T-cell (primary cell): ENCODE measurements at places on chromosomes 2 and 18.

- no peaks in the 10 kb centered on the region for H3K4me1 ChIP-seq
- H3K36me3 ChIP-seq = no peaks in the 10 kb centered on the region
- no peak overlapping the region for H3K27ac ChIP-seq
- DNase-seq = no peak
These were observed 70.7 kb downstream of the CYB5A start for GRCh38 chr18:74221081-74221480.

DNA sequence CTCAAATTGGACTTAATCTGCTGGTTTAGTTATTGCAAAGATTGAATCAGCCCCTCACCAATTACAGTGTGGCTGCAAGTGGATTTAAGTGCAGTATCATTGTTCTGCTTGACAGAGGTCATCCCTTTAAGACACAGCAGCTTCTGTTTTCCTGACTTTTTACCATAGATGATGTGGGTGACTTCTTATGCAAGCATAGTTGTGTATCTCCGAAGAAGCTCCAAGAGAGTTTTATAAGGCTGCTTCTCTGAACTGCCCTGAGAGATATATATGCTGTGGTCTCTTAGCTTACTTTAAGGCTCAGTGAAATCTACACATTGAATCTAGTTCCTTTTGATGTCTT, 3.5 kb downstream of the TRIB2 start:
- DNase-seq = no peak
- peaks cover 11% of the 10 kb centered on the region for H3K36me3 ChIP-seq
- peaks cover 38% of the 10 kb centered on the region for H3K4me1 ChIP-seq

GRCh38 chr2:237639836-237640220, 12.4 kb downstream of the LRRFIP1 start:
- no peak for DNase-seq
- H3K36me3 ChIP-seq = no peaks in the 10 kb centered on the region

- H3K4me1 ChIP-seq = peaks cover 18% of the 10 kb centered on the region
- H3K27ac ChIP-seq = peak overlapping the region; percentile 61
- peak overlapping the region; percentile 67 for H3K4me3 ChIP-seq
- no peaks in the 10 kb centered on the region for H3K36me3 ChIP-seq
These were observed 71.2 kb downstream of the PLB1 start for GRCh38 chr2:28567061-28567471.

GRCh38 chr2:237254369-237254861, 159.5 kb downstream of the COL6A3 start:
- H3K4me3 ChIP-seq = no peak overlapping the region
- DNase-seq = no peak
- no peaks in the 10 kb centered on the region for H3K4me1 ChIP-seq

DNA sequence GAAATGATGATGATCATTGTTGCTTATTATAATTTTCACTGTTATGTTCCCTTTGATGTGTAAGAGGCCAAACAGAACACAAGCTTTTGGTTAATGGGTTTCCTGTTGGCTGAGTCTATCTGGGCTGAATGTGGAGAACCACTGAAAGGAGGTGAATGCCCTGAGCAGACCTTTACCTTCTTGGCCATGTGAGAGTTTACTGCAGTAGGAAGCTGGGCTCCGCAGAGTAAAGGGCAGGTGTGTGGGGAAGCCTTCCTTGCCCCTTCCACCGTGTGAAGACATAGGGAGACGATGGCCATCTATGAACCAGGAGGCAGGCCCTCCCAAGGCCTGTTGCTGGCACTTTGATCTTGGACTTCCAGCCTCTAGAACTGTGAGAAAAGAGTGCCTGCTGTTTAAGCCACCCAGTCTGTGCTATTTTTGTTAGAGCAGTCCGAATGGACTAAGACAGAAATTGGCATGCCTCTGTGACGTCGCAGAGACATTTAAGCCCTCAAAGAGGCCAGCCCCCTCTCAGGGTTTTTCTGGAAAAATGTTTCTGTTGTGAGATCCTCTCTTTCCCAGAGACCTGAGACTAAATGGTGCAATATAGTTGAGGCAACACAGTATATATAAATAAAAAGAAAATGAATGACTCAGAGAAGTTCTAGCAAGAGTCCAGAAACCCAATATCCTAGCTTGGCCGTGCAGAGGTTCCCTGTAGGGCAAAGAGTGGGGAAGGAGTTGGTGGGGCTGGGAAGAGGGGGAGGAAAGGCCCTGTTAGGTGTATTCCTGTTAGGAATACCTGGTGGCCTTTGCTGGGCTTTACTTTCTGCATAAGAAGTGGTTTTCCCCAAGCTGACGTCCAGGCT, 121.9 kb upstream of the LGALSL start:
- H3K27ac ChIP-seq = no peak overlapping the region
- DNase-seq = no peak
- no peaks in the 10 kb centered on the region for H3K36me3 ChIP-seq
- H3K4me1 ChIP-seq = peaks cover 22% of the 10 kb centered on the region

DNA sequence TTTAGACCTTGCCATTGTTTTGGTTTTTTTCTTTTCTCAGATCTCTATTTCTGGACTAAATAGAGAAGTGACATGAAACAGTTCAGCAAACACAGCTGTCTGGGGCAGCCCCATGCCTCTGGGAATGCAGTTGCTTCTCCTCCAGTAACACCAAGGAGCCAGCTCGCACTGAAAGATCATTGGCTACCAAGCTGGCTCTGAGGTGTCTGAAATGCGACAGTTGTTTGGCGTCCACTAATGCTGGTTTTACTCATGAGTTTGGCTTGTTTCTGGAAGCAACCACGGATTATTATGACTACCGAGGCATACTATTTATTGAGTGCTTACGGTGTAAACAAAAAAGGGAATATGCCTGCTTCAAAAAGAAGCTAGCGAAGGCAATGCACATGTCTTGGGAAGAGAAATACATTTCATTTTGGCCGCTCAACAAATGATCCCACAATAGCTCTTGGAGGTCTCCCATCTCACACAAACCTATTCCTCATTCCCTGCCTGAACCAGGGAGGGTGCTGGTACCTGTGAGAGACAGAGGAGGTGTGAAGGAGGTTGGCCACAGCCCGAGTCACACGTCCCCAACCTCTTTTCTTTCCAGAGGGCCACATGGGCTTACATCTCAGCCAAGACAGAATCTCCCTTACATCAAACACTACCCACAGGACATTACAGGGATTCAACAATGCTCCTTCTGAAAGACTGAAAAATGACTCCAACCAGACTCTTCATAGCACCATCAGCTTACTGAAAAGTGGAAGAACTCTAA, 37.5 kb upstream of the NEB start:
- H3K27me3 ChIP-seq = no peaks in the 10 kb centered on the region
- H3K4me3 ChIP-seq = no peak overlapping the region
- no peak overlapping the region for H3K27ac ChIP-seq
- H3K4me1 ChIP-seq = peaks cover 6% of the 10 kb centered on the region

DNA sequence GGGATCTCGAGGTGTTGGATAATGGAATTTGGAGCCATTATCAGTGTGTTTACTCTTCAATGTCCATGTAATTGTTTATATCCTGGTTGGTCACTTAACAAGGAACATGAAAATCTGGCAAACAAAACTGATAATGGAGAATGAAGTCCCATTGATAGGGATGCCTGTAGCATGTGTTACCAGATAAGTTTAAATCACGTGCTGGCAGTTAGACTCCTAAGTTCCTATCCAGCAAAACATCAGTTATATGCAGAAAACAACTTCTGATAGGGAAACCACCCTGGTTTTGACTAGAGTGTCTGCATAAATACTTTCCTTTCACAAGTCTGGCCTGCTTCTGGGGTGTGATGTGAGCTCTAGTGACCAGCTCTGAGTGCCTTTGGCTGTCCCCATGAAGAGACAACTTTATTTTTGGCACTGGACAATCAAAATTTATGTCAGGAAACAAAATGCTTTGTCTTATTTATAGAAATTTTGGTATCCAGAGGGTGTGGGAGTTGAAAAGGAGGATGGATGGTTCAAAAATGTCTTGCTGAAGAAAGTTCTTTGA, 82.0 kb downstream of the FHOD3 start:
- no peaks in the 10 kb centered on the region for H3K4me1 ChIP-seq
- no peak overlapping the region for H3K4me3 ChIP-seq
- DNase-seq = no peak
- no peak overlapping the region for H3K27ac ChIP-seq

- no peak for DNase-seq
- H3K4me1 ChIP-seq = no peaks in the 10 kb centered on the region
- no peak overlapping the region for H3K27ac ChIP-seq
- no peaks in the 10 kb centered on the region for H3K27me3 ChIP-seq
- H3K4me3 ChIP-seq = no peak overlapping the region
These were observed 45.5 kb downstream of the TWSG1 start for GRCh38 chr18:9380101-9380500.

DNA sequence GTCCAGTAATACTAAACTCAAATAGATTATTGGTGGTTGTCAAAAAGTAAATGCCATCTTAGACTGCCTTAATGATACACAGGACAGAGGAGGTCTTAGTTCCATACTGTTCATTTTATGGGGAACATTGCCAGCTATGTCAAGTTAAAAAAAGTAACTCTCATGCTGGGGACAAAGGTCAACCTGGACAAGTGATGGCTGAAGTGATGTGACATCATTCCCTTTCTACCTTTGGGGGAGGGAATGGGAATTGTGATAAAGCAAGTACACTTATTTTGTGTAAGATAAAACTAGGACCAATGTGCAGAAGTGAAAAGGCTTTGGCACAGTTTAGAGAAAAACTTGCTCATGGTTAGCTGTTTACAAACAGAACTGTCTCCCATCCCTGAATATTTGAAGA, 24.0 kb upstream of the SNORC start:
- no peak overlapping the region for H3K4me3 ChIP-seq
- H3K27me3 ChIP-seq = no peaks in the 10 kb centered on the region
- no peak for DNase-seq

- DNase-seq = no peak
- no peak overlapping the region for H3K4me3 ChIP-seq
- H3K27me3 ChIP-seq = no peaks in the 10 kb centered on the region
- H3K4me1 ChIP-seq = peaks cover 3% of the 10 kb centered on the region
These were observed 55.0 kb downstream of the PLEKHM3 start for GRCh38 chr2:207970147-207970825.

DNA sequence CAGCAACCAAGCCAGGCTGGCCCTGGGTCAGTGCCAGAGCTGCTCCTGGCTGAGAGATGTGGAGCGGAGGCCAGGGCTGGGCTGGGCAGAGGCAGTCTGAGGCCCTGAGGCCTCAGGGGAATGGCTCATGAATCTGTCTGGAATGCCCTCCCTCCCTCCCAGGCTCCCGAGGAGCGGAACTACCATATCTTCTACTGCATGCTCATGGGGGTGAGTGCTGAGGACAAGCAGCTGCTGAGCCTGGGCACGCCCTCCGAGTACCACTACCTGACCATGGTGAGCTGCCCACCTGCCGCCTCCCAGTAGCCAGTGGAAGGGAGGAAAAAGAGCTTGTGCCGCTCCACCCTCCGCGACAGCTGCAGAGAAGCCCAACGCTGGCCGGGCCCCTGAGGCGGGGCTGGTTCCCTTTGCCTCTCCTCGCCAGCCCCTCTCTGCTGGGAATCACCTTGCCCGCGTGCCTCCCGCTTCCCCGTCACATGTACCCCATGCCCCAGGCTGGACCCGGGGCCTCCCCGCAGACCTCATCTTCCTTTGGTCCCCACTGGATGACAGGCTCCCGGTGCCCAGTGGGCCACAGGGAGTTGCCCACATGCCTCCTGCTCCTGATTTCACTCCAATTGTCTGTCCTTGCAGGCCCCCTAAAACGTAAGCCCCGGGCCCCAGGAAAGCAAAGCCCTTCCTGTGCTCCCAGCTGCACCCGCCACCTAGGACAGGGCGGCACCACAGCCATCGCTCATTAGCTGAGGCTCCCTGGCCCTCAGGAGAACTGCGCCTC, 41.1 kb downstream of the MYO7B start:
- H3K4me3 ChIP-seq = no peak overlapping the region
- H3K36me3 ChIP-seq = no peaks in the 10 kb centered on the region
- H3K27ac ChIP-seq = no peak overlapping the region
- H3K27me3 ChIP-seq = peaks cover 32% of the 10 kb centered on the region

DNA sequence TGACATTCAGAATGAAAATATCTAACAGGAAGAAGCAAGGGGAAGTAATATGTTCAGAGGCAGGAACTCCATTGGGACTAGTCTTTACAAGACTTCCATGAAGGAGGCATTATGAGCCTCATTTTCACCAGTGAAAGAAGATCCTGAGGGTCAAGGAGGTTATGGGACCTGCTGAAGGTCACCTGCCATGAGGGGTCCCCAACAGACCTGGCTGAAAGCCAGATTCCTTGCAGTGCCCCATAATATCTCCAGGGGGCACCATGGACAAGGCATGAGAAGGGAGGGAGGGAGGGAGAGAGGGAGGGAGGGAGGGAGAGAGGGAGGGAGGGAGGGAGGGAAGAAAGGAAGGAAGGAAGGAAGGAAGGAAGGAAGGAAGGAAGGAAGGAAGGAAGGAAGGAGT, 27.9 kb downstream of the XDH start:
- no peak overlapping the region for H3K4me3 ChIP-seq
- H3K27ac ChIP-seq = no peak overlapping the region
- H3K36me3 ChIP-seq = no peaks in the 10 kb centered on the region
- DNase-seq = no peak
- H3K27me3 ChIP-seq = no peaks in the 10 kb centered on the region

- no peak overlapping the region for H3K4me3 ChIP-seq
- H3K27me3 ChIP-seq = no peaks in the 10 kb centered on the region
- no peak for DNase-seq
- H3K27ac ChIP-seq = no peak overlapping the region
- no peaks in the 10 kb centered on the region for H3K36me3 ChIP-seq
These were observed 173.5 kb upstream of the MEX3C start for GRCh38 chr18:51370996-51371395.

DNA sequence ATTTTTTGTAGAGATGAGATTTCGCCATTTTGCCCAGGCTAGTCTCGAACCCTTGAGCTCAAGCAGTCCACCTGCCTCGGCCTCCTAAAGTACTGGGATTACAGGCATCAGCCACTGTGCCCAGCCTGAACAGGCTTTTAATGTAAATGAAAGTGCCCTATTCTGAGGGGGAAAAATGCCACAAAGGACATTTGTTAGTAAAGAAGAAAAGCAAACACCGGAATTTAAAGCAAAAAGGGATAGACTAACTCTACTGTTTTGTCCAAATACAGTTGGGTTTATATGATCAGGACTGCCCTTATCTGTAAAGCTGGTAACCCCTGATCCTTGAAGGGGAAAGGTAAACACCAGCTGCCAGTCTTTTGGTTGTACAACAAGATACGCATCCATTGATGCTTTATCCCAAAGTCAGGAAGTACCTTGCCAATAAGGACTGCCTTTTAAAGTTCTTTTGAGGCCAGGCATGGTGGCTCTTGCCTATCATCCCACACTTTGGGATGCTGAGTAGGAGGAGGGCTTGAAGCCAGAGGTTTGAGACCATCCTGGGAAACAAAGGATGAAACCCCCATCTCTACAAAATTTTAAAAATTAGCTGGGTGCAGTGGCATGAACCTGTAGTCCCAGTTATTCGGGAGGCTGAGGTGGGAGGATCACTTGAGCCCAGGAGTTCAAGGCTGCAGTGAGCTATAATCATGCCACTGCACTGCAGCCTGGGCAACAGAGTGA, 13.1 kb downstream of the CLEC4F start:
- H3K27ac ChIP-seq = no peak overlapping the region
- no peaks in the 10 kb centered on the region for H3K4me1 ChIP-seq
- no peaks in the 10 kb centered on the region for H3K36me3 ChIP-seq
- peaks cover 10% of the 10 kb centered on the region for H3K27me3 ChIP-seq
- DNase-seq = no peak
